ENCODE measurements at places on chromosomes 3 and 15.

DNA sequence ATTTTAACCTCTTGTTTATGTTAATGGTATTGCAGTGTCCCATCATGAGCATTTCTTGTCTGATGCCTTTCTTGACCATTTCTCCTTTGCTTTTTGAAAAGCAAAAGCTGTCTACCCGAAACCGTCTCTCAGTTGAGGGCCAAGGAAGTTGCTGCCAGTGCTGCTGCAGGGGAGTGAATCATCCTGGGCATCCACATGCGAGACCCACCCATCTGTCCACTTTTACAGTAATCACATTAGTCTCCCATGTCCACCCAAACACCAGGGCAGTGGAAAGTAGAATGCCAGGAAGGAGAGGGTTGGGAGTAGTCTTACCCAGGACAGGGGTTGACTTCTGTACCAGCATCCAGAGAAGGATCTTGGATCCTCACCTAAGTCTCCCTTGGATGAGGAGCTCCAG is 48.6 kb upstream of the TEX264 start:
- no peaks in the 10 kb centered on the region for H3K36me3 ChIP-seq
- 0 out of 2 replicates have a peak, but pooled peaks cover 3% of the 10 kb centered on the region for H3K4me1 ChIP-seq

GRCh38 chr3:130939753-130940152 is 45.9 kb downstream of the ATP2C1 start:
- H3K36me3 ChIP-seq: no peaks in the 10 kb centered on the region
- DNase-seq: no peak
- H3K4me3 ChIP-seq: no peak overlapping the region
- no peaks in the 10 kb centered on the region for H3K27me3 ChIP-seq
- H3K4me1 ChIP-seq: peaks cover 13% of the 10 kb centered on the region

GRCh38 chr3:97161169-97161568 is 346.8 kb downstream of the EPHA6 start:
- H3K27ac ChIP-seq: no peak overlapping the region
- H3K4me1 ChIP-seq: no peaks in the 10 kb centered on the region
- H3K27me3 ChIP-seq: no peaks in the 10 kb centered on the region
- H3K4me3 ChIP-seq: no peak overlapping the region
- no peak for DNase-seq

DNA sequence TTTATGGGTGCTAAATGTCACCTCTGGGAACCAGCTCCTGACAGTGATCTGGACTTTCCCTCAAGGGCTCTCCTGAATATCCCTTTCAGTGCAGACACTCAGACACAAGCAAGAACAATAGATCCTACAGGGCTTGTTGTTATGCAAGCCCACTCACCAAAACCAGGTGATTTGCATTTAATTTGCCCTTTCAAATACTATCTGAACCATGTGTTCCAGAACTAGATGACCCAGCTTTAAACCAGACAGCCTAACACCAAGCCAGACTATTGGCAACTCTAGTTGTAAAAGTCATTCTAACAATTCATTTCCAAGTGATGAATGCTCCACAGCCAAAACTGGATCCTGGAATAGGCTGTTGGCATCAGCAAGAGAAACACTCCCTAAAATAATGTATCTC is 5.6 kb upstream of the ATP8B4 start:
- H3K4me1 ChIP-seq: peaks cover 9% of the 10 kb centered on the region
- no peaks in the 10 kb centered on the region for H3K36me3 ChIP-seq
- no peak for DNase-seq

GRCh38 chr3:180804916-180805315 is 107.6 kb upstream of the FXR1 start:
- no peaks in the 10 kb centered on the region for H3K27me3 ChIP-seq
- H3K27ac ChIP-seq: no peak overlapping the region
- H3K36me3 ChIP-seq: no peaks in the 10 kb centered on the region
- no peak overlapping the region for H3K4me3 ChIP-seq
- no peaks in the 10 kb centered on the region for H3K4me1 ChIP-seq
- no peak for DNase-seq
